Chondrocyte (in vitro differentiated cells): ENCODE measurements at places on chromosomes 16 and 17.
A peak's percentile ranks its signal among the peaks of the same experiment; 100 is the strongest.

DNA sequence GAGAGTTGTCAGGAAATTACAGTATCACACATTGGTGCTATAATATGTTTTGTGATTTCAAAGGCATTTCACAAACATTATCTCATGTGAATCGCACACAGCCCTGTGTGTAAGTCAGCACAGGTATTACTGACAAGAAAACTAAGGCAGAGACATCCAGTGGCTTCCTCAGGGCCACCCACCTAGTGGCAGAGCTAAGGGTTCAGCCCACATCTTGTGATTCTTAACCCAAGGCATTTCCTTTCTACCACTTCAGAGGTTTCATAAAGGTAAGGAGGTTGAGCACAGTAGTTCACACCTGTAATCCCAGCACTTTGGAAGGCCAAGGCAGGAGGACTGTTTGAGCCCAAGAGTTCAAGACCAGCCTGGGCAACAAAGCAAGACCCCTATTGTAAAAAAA lies 58.2 kb downstream of the STX8 start:
- DNase-seq: no peak

DNA sequence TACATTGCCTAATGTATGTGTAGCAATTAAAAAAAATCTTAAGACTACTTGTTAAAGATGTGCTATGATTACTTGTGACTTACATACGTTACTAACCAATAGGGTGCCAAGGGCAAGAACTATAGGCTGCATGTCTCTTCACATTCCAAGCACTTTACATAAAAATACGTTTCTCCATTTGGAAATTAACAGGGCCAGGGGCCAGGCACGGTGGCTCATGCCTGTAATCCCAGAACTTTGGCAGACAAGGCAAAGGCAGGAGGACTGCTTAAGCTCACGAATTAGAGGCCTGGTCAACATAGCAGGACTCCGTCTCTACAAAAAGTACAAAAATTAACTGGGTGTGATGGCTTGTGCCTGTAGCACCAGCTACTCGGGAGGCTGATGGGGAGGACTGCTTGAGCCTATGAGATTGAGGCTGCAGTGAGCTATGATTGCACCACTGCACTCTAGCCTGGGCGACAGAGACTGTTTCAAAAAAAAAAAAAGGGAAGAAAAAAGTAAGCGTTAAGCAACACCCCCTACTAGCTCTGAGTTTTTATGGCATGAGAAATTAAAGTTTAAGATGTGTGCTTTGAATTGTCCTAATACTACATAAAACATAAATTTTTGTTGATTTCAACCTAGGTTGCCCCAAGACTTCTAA lies 12.3 kb downstream of the PSMD12 start:
- DNase-seq: no peak

GRCh38 chr16:84247844-84248243 lies 8.0 kb upstream of the KCNG4 start:
- DNase-seq: no peak

DNA sequence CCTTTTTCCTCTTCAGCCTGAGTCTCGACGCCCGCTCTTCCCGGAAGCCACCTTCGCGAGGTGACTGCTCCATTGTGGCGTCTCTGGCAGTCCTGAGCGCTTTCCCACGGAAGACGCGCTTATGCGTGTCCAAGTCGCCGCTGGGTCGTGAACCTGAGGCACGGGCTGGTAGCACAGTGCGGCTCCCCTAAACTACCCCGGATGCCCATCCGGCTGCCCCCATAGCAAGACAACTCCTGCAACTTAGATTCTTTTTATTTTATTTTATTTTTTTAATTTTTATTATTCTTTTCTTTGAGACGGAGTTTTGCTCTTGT lies 2.1 kb upstream of the ESRP2 start:
- peak; percentile 81 for DNase-seq

GRCh38 chr16:64017796-64018195 lies 1104.1 kb downstream of the CDH11 start:
- DNase-seq: no peak
